T-helper 9 cell (primary cell): ENCODE measurements at places on chromosomes 16 and 17.

DNA sequence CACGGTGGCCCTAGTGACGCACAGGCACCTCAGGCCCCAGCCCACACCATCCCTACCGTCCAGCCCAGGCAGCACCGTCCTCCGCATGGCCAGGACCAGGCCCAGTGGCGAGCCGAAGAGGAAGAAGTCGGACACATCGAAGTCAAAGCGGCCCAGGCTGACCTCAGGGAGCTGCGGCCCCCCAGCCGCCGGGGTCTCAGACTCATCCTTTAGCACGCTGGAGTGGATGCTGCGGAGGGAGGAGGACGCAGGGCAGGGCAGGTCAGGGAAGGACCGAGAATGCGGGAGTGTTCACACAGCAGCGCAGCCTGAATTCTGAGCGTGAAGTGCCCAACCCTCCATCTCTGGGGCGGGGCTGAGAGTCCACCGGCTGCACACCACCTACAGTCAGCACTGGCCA is 30.1 kb downstream of the PIMREG start:
- DNase-seq, result no peak

- no peak for DNase-seq
Observed at GRCh38 chr16:87250431-87250960, 66.7 kb downstream of the C16orf95 start.

DNA sequence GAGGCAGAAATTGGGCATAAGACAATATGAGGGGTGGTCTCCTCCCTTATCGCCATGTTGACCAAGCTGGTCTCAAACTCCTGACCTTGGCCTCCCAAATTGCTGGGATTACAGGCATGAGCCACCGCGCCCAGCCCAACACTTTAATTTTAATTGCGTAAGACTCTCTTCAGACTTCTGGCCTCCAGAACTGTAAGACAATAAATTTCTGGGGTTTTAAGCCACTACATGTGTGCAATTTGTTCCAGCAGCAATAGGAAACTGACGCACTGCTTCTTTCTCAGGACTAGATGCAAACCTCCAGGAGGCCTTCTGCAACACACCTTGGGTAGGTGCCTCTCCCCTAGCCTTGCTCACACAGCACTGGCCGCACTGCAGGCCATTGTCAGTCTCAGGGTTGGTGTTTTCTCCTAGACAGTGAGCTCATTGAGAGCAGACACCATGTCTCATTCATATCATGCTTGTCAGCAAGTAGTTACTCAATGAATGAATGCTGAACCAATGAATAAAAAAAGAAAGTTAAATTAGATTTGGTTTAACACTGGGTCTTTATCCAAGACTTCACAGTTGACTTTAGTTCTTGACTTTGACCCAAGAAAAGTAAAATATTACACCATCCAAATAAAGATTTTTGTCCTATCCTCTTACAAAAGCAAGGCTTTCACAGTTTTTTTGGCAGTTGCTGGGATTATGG is 5.5 kb upstream of the ACSF2 start:
- no peak for DNase-seq

- DNase-seq, result no peak
Observed at GRCh38 chr16:76748461-76749348, 442.3 kb upstream of the MON1B start.

GRCh38 chr17:10754109-10754508 is 24.3 kb upstream of the TMEM220 start:
- DNase-seq, result no peak
